Femur (tissue), 1 donor: ENCODE measurements at places on chromosomes 2 and 18.

DNA sequence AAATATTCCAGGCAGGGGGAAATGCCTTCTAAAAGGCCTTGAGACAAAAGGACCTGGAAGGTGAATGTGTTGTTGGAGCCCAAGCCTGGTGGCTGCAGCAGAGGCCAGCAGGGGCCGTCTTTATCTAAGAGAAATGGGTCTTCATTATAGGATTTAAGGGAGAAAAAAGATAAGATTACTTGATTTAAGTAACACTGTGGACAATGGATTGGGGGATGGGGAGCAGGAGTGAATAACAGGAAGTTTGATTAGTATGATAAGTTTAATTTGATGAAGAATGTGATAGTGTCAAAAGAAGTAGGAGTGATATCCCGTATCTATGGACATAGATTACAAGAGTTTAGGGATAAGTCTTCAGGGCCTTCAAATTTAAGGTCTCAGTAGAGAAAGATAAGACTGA is 64.2 kb downstream of the WDR75 start:
- no peak for DNase-seq

GRCh38 chr18:43563780-43564179 is 286.5 kb upstream of the SYT4 start:
- peak; percentile 43 for DNase-seq

- DNase-seq = no peak
These were observed 121.0 kb upstream of the MSTN start for GRCh38 chr2:190183539-190183938.

DNA sequence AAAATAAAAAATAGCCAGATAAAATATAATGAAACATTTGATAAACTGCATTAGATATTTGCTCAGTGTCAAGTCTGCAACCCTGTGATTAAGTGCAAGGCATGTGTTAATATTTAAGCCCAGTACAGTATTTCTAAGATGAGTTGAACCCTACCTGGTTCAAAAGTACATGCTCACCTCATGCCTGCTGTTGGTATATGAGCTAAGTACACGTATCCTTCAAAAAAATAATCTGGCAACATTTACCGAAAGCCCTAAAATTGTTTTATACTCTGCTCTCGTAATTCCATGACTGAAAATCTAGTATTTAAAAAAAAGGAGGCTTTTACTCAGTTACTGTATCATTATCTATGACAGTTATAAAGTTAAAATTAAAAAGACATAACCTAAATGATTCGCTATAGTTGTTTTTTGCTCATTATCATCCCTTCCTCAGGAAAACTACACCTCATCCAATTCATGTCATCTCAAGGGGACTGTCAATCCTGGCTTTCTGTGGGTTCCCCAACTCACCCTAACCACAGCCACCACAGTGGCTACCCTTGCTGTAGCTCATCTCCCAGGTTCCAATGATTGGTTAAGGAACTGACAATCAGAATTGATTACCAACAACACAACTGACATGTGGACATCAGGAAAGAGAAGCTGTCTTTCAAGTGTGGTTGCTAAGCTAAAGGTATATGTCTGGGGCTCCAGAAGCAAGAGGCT is 10.6 kb downstream of the TLK1 start:
- no peak for DNase-seq

DNA sequence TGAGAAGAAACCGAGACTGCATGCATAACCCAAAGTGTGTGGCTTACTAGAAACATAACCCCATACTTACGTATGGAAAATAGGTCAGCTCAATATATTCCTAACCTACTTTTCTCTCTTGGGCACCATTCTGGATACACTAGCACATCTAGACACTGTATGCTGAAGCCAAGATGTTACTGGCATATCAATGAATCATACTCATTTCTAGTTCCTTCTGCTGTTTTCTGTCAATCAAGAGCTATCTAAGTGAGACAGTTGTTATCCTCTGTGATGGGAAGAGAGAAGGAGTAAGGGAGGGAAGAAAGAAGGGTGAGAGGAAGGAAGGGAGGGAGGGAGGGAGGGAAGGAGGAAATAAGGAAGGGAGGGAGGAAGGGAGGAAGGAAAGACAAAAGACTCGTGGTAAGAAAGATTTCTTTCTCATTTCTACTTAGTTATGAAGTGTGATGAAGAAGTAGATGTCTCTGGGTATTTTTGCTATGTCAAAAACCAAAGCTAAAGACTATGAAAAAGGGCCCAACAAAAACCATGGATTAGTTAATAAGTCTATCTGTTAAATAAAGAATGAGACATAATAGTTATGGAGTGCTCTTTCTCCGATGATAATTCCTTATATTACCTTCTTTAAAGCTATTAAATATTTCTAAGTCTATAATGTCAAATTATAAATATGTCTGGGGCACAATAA is 248.4 kb downstream of the ZNF521 start:
- DNase-seq = no peak

DNA sequence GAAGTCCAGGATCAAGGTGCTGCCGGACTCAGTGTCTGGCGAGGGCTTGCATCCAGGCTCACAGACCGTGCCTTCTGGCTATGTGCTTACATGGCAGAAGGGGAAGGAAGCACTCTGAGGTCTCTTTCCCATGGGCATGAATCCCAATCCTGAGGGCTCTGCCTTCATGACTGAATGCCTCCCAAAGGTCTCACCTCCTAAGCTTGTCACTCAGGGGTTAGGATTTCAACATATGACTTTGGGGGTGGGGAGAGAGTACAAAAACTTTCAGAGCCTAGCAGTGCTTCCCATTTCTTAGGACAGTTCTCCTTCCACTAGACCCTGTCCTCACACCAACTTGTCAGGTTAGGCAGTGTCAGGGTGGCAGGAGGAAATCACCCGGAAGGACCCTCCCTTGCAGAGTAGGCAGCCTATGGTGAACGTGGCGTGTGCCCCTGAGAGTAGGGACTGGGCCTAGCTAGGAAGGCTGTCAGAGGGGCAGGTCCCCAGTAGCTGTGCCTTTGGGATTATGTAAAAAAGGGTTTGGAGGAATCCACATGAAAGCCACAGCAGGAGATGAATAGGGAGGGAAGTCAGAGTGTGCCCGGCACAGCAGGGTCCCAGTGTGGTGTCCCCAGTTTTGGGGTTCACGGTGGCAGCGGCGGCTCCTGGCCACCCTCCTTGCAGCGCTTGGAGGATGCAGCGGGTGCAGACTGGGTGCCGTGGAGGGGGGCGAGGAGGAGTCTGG is 233.3 kb downstream of the LDLRAD4 start:
- peak; percentile 19 for DNase-seq

GRCh38 chr2:7570247-7570646 is 653.0 kb downstream of the RNF144A start:
- no peak for DNase-seq

- DNase-seq = no peak
These were observed 29.6 kb downstream of the LHCGR start for GRCh38 chr2:48725696-48726494.

- DNase-seq = no peak
These were observed 56.7 kb downstream of the NETO1 start for GRCh38 chr18:72811047-72811446.

DNA sequence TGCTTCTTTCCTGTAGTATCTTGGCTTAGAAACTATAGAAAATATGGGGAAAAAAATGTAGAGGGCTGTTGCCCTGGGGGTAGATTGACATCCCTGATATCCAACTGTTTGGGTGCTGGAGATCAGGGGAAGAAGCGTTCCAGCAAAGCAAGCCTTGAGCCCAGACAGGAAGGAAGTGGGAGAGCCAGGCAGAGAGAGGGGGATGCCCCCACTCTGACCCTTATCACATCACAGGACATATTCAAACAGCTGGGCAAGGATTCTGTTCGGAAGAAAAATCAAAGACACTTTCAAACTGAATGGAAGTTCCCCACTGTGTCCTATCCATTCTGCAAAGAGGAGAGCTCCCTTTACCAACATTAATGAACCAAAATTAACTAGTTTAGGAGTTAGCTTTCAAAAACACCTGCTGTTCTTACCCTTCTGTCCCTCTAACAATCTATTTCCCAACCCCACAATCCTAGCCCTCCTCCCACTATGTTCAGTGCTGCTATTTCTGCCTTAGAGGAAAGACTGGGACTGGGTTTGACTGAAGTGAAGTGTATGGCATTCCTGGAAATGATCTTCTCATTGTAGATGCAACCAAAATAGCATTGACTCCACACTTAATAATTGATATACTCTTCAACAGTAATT is 16.9 kb upstream of the KCNG3 start:
- DNase-seq = no peak

GRCh38 chr2:186949726-186950256 is 100.8 kb upstream of the ZSWIM2 start:
- DNase-seq = no peak

- no peak for DNase-seq
These were observed 12.9 kb upstream of the TFPI start for GRCh38 chr2:187567126-187567525.

DNA sequence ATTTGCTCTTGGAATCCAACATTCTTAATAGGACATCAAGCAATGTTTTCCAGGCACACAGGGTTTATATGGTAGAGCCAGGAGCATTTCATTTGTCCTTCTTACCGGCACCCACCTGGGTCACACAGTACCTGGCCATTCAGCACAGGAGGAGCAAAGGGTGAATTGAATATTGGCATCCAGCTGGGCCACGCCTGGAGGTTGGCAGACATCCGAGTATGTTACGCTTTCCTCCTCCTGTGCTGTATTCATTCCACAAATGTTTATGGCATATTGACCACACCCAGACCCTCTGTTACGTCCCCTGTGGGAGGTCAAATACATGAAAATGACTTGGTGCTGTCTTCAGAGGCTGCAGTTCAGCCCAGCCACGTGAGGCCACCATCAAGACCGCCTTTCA is 206.2 kb downstream of the RTP5 start:
- DNase-seq = no peak

DNA sequence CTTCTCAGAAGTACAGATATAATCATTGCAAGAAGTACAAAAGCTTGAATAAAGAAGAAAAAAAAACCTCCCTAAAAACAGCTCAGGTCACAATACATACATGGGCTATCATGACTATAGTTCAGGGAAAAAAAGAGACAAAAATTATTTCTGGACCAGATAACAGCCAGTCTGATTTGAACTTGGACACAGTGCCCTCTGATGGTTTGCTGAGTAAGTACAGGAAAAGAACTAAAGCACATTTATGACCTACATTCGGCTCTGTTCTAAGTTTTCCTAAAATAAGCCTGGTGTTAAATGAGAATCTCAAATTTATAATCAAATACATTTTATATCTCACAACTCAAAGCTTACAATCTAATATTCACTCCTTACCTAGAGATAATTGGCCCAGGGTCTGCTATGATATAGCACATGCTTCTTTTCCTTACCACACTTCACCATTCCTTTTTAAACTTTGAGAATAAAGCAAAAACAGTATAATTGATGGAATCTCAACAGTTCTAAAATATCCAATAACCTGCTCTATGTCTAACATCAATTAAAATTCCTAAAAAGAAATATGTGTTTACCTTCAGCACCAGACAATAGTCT is 81.1 kb downstream of the RAPH1 start:
- DNase-seq = peak; percentile 42

DNA sequence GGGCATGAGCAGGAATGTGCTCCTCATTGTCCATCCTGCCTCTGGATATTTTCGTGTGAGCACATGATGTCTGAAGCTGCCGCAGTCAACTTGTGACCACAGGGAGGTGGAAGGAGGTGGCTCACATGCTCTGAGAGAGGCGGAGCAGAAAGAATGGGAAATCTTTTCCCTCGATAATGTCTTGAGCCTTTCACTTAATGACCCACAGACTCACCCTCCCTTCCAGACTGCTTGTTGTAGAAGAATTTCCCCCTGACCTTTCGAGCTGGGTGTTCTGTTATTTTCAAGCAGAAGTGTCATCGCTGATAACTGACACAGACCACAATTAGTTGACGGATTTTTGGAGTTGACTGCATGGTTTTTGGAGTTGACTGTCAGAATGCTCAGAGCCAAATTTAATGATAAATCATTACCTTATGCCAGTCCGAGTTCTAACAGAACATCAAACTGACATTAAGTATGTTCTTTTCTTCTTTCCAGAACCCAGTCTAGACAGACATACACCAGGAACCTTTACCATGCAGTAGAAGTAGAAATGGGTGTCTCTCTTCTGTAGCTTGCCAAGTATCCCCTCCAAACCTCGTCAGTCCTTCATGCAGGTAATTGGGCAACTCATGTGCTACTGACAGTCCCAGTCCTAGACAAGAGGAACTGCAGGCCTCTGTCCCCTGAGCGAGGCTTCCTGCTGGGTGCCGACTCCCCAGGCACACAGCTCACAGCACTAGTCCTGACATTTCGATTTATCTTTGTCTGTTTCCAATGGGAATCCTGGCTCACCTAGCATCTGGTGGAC is 29.4 kb upstream of the RTTN start:
- DNase-seq = no peak

DNA sequence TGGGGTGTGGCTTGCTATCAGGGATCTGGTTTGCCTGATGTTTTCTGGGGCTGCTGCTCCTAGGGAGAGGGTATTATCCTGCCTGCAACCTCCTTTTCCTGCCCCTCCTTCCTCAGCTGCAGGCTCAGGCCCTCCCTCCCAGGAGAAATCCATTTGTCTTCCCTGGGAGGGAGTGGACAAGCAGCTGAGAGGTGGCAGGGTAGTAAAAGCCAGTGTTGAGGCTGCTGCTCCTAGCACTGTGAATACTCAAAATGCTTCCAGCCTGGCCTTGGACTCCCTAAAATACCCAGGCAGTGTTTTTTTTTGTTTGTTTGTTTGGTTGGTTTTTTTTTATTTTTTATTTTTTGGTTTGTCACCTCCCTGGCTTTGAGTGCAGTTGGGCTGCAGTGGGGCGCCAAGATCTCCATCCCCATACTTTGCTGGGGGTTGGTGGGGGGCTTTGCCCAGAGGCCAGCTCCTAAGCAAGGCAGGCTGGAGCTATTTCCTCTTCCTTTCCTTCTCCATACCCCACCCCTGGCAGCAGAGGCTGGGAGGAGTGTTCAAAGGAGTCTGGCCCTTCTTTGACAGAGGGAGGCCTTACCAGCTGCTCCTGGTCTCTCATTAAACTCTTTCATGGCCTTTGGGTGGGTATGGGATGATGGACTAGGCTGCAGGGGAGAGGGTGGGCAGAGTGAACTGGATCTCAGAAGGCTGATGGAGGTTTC is 13.6 kb downstream of the HOXD3 start:
- no peak for DNase-seq

DNA sequence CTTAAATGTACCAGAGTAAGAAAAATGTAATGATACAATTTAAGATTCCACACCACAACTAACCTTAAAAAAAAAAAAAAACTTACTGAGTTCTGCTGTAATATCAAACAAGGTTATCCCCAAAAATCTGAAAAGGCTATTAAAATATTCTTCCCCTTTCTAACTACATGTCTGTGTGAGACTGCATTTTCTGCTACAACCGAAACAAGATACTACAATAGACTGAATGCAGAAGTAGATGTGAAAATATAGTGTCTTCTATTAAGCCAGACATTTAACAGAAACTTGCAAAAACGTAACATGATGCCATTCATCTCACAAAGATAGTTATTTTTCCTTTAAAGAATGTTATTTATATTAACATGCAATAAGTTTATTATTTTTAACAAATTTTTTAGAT is 16.2 kb downstream of the SS18 start:
- no peak for DNase-seq

- peak; percentile 41 for DNase-seq
These were observed 65.7 kb downstream of the SPRED2 start for GRCh38 chr2:65366595-65367125.
